ENCODE measurements at places on chromosomes 3 and 15.

- DNase-seq = no peak
These were observed 241.0 kb upstream of the GBE1 start for GRCh38 chr3:82002491-82002890.

- DNase-seq = no peak
These were observed 352.5 kb downstream of the ZNF385D start for GRCh38 chr3:21398461-21398860.

DNA sequence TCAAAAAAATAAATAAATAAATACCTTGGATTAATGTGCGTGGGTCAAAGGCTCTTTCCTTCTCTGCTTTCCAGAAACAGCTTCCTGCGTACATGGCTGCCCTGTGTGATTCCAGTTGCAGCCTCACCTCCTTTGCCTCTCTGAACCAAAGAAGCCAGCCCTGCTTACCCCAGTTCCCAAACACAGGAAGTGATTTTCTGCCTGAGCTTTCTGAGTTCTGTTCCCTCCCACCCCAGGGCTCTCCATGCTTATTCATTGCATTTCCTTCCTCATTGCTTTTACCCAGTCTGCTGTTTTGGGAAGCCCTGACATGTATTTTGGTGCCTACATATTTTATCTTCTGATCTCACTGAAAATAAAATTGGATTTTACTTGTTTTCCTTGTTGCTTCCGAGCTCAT lies 15.4 kb downstream of the ZSCAN2 start:
- no peak for DNase-seq

DNA sequence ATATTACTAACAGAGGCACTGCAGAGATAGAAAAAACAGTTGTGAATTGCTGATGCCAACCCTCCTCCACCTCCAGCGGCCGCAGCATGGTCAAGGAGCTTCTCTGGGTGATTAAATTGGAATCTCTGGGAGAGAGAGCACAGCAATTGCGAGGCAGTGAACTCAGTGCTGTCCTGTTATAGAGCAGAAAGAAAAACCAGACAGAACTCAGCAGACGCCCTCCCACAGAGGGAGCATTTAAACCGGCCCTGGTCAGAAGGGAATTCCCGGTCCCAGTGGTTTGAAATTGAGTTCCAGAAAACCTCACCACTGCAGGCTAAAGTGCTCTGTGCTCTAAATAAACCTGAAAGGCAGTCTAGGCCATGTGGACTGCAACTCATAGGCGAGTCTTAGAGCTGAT lies 175.4 kb downstream of the SQOR start:
- no peak for DNase-seq

DNA sequence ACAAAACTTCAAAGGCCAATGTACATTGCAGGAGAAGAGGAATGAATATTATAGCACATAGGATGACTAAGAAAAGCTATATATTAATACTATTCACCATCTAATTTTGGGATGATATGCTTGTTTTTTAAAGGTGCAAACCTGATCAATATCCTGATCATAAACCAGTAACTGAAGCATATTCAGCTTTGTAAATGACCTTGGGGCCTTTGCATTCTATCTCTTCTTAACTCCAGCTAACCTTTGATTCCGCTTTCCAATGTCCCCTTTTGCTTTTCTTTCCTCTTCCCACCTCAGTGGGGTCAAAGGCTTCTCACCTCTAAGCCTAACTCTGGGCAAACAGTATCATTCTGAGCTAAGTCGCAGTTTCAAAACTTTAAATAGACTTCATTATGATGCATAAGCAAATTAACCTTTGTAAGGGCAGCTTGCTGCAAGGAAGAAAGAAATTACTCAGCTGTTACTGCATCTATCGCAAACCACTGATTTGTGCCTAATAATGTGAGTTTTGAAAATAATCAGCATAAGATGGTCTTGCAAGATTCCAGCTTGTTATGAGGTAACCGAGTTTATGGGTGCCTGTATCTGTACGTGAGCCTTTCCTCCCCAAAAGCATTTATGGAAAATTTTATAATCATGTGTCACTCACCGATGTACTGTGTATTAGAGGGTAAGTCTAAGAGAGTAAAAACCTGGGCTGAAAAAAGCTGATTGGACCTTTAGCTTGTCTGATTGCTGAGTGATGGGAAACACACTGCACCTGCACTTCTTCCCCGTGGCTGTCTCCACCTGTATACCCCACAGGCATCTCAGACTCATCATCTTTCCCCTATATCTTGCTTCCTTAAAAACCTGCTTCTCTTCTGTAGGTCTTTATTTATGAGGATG lies 116.8 kb downstream of the TPRG1 start:
- no peak for DNase-seq

DNA sequence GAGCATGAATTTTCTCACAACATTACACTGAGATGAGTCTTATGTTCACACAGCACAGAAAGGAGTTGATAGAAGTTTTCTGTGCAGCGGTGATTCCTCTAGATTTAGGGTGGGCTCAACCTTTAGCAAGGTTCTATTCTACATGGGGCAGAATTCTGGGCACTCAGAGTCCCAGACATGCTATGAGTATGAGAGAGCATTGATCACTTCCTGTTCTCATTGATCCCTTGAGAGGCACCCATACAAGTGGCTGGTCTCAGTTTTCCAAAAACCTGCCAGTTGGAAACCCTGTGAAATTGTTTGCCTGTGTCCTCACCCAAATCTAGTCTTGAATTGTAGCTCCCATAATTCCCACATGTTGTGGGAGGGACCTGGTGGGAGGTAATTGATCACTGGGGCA lies 112.5 kb upstream of the NR2F2 start:
- DNase-seq = no peak

- DNase-seq = no peak
These were observed 169.0 kb upstream of the SLC24A5 start for GRCh38 chr15:47951781-47952180.

Measured in DMS79 treated with DMSO at 0.1 percent for 48 hours (cell line).